ENCODE measurements at places on chromosomes 6 and 20.

DNA sequence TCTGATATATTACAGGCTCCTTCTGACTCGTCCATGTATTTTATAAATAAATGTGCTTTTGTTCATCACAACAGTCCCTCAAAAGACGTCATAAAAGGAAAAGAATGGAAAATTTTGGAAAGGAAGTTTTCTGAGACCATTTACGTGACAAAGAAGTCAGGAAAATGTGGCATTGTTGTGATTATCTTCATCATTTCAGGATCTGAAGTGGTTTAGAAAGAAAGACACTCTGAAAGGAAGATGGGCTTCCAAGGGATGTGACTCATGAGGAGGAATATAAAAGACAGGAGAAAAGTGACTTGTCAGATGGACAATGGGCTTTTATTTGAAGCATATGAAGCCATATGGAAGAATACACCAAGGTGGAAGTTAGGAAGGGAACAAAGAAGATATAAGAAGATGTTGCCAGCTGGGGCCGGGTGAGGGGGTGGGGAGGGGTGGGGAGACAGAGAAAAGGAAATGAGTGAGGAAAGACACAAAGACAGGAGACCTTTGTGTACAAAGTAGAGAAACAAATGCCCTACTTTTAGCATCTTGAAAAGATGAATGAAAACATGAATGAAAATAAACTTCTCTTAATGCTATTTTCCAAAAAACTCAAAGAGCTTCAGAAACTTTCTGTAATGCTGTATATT, 190.3 kb upstream of the PREP start:
- DNase-seq, result no peak

GRCh38 chr6:86128130-86128814, 485.6 kb upstream of the SYNCRIP start:
- DNase-seq, result no peak

- no peak for DNase-seq
Measured at GRCh38 chr6:514396-514978, 122.9 kb downstream of the IRF4 start.

GRCh38 chr6:118535176-118535844, 12.8 kb upstream of the PLN start:
- DNase-seq, result no peak

DNA sequence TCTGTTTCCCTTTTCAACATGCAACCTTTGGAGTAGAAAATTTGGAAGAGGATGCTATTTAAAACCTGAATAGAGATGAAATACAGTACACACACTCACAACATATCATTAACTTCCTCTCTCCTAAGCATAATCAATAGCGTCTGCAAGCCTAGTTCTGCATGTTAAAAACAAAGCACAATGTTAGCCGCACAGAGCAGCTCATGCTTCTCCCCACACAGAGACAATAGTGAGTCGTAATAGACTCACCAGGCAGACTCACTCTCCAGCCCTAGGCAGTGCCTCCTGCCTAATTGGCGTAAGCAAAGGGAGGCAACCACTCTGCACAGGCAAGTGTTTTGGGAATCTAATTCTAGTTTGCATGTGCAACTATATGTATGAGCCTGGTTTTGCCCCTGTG, 45.8 kb upstream of the ARID1B start:
- no peak for DNase-seq

GRCh38 chr20:60838297-60838696, 413.8 kb upstream of the CDH4 start:
- no peak for DNase-seq

DNA sequence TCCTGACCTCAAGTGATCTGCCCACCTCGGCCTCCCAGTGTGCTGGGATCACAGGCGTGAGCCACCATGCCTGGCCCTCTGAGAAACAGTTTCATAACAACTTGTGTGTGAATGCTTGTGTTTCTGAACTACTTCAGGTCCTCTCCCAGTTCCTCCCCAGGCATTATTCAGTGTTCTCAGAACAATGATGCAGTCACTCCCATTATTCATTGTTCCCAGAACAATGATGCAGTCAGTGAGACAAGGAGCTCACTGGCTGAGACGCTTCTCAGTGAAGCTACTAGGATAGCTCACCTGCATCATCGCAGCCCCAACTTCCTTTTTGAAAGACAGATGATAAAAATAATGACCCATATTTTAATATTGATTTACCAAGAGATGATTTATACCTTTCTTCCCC, 71.5 kb downstream of the NDUFAF5 start:
- DNase-seq, result no peak

DNA sequence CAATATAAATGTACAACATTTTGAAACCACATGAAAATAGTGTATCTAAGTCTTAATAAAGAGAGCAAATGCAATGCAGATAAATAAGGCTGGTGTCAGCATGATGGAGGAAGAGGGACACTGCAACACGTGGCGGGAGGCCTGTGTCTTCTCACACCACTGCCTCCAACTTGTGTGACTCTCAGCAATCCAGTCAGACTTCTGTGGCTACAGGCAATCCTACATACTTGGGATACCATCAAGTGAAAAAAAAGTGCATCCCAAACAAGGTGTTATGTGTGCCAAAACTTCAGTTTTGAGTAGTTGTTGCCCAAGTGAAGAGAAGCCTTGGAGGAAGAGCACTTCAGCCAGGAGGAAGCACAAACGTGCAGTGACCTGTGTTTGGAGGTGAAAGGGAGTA, 68.6 kb downstream of the PKIB start:
- no peak for DNase-seq

- no peak for DNase-seq
Measured at GRCh38 chr20:46378412-46379009, 27.9 kb downstream of the ELMO2 start.

GRCh38 chr20:38216201-38216600, 44.3 kb downstream of the KIAA1755 start:
- no peak for DNase-seq

DNA sequence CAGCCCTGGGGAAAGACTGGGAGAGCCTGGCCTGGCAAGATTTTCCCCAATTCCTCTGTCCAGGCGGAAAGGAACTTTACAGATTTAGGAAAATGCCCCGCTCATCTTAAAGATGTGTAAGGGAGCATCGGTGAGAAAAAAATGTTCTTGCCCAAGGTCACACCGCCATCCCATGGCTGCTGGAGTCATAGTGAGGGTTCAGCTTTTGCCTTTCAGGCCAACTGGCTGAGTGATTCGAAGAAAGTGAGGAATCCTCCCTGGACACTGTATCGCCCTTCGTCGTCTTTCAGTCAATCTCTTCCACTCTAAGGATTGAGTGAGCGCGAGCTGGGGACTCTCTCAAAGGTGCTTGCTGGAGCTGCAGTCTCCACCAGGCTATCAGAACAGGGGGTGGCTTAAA, 1.4 kb downstream of the WFDC2 start:
- no peak for DNase-seq

- DNase-seq, result no peak
Measured at GRCh38 chr6:132927713-132928112, 113.3 kb downstream of the RPS12 start.

DNA sequence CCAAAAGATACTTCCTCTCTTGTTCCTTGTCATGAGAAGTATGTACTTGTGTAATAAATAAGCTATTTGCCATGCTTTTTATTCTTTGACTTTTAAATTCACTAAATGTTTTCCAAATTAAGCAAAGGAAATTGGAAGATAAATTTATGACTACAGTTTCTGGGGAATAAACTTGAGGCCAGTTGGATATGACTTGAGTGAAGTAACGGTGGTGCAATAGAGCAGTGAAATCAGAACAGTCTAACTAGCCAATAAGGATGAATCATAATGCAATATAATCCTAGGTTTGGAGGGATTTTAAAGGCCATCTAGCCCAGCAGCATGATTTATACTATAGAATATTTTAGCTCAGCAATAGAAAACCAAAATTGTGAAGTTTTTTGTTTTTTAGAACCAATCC, 183.8 kb upstream of the TCF21 start:
- DNase-seq, result no peak

GRCh38 chr20:23622839-23623343, 14.9 kb downstream of the CST3 start:
- no peak for DNase-seq

- no peak for DNase-seq
Measured at GRCh38 chr20:48586730-48587129, 241.1 kb downstream of the PREX1 start.

DNA sequence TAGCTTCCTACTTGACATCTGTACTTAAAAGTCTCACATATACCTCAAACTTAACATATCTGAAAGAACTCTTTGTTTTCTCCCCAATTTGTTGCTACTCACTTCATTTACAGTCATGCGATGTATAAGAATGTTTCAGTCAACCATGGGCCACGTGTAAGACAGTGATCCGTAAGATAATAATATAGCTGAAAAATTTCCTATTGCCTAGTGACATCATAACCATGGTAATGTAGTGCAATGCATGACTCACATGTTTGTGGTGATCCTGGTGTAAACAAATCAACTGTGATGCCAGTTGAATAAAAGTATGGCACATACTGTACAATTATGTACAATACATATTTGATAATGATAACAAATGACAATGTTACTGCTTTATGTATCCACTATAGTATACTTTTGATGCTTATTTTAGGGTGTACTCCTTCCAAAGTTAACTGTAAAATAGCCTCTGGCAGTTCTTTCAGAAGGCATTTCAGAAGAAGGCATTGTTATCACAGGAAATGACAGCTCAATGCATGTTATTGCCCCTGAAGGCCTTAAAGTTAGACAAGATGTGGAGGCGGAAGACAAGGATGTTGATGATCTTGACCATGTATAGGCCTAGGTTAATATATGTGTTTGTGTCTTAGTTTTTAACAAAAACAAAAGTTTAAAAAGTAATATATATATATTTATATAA, 579.0 kb downstream of the EPHA7 start:
- DNase-seq, result no peak

GRCh38 chr6:150238336-150238741, 95.5 kb downstream of the PPP1R14C start:
- DNase-seq, result no peak

DNA sequence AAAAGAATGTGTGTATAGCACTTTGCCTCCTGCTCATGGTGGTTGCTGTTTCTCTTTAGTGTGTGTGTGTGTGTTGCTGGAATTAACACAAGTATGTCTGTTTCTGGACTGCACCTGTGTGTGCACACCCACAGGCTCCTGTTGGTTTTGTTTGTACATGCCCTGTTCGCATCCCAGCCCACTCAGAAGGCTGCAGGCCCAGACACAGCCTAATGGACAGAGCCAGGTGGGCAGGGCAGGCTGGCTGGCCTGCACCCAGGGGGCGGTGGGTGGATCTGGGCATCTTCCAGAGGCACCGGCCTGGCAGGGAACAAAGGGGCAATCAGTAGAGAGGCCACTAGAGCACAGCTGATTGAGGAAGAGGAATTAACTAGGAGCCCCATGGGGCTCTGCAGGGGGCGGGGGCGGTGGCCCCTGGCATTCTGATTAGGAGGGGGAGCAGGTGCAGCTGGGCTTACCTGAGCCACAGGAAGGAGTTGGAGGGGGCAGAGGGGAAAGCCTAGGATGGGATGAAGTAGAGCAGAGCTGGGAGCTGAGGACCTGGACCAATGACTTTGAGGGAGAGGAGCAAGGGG, 21.9 kb downstream of the CD40 start:
- no peak for DNase-seq

DNA sequence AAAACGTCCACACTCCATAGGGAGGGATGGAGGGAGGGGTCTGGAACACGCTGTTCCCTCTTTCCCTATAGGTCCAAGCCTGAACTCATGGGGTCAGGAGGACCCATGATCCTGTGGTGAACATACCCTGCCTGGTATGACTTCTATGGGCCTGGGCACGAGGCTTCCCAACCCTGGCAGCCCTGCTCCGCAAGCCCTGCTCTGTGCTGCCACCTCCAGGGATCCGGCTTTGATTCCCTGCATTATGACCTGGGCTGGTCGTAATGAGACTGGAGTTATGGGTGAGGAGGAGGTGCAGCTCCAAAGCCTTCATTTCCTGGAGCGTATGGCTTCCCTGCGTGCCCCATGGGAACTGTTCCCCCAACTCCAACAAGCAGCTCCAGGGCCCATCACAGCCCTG, 54.9 kb downstream of the CDH22 start:
- no peak for DNase-seq

- peak; percentile 27 for DNase-seq
Measured at GRCh38 chr6:166417285-166417691, 34.5 kb upstream of the MPC1 start.

DNA sequence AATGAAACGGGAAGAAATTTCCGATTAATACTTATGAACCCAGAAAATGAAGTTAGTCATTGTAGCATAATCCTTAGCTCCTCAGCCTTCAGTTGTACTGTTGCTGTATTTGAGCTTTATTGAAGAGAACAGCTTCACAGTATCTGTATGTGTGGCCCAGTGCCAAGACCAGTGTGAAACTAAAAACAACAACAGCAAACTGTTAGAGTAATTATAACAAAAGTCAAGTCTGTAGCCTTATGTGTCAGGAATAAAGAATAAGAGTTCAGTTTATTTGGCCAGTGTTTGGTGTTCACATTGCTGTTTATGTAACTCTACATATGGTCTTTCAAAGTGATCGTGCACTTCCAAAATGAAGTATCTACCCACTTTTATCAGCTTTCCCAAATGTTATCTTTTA, 70.9 kb downstream of the ARID1B start:
- DNase-seq, result no peak

GRCh38 chr20:5448449-5449118, 131.8 kb upstream of the PROKR2 start:
- DNase-seq, result peak; percentile 43

DNA sequence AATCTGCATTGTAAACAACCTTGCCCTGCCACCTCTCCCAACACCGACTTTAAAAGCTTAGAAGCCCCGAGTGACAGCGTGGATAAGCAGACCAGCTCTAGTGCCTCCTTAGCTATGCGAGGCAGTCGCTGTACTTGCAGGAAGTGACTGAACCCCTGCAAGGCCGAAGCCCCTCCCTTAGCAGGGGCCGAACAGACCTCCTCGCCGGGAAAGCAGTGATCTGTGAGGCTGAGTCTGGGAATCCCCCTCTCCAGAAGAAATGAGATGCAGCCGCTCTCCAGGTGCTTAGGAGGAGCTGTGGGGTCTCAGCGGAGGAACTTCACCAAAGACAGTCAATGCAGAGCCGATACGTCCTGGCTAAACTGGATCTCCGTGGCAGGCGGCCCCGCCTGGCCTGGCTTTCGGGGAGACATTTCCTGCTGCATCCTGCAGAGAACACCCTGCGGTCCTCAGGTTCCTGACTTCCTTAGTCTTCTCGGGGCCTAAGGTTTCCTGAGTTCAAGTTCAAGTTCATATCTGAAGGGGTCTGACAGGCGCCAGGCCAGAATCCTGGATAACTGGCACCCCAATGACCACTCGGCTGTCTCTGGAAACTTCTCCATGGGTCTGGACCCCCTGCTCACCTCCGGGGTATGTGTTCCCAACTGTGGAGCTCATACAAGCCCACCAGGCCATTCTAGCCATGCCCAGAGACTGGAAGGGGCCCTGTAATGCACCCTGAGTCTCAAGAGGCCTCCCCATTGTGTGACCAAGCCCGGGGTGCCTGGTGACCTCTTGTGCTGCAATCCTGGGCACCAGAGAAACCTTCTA, 20.4 kb upstream of the FRMD1 start:
- no peak for DNase-seq

- no peak for DNase-seq
Measured at GRCh38 chr6:155635416-155635815, 179.8 kb upstream of the NOX3 start.

DNA sequence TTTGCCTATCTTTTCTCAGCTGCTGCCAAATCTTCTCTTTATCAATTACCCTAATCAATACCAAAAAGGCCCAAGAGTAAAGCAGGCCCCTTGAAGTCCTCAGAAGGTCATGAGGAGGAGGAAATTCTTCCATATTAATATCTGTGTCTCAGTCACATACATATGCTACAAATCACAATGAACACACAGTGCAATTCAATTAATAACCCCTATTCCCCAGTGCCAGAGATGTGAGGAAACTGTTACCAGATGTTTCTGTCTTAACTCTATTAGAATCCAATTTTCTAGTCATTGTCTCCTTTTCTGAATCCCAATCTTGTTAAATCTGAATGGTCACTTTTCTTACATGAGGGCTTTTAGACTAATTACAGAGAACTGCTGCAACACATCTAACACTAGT, 45.9 kb upstream of the SLC2A12 start:
- no peak for DNase-seq
